ENCODE measurements at places on chromosomes 6 and 20. TPM values are rescaled to one million over a fixed set of nuclear protein-coding genes. Genes with fewer than 3 reads are reported as not detected.

MAP3K7 gene
- 12.9 TPM for total RNA-seq

GRCh38 chr6:37435373-37435772, 2.4 kb downstream of the CMTR1 start:
- DNase-seq = no peak

- peak; percentile 62 for DNase-seq
Observed at GRCh38 chr20:38805958-38806854, 709 bp downstream of the PPP1R16B start.

DNA sequence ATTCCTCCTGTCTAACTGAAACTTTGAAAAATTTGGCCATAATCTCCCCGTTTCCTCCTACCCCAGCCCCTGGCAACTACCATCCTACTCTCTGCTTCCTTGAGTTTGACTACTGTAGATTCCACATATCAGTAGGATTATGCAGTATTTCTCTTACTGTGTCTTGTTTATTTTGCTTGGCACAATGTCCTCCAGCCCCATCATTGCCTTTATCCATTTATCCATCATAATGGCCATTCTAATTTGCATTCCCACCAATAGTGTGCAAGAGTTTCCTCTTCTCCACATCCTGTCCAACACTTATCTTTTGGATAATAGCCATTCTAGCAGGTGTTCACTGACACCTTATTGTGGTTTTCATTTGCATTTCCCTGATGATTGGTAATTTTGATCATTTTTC, 202.3 kb downstream of the THBS2 start:
- no peak for DNase-seq

- no peak for DNase-seq
Observed at GRCh38 chr20:41300383-41300782, 17.1 kb downstream of the ZHX3 start.

DNA sequence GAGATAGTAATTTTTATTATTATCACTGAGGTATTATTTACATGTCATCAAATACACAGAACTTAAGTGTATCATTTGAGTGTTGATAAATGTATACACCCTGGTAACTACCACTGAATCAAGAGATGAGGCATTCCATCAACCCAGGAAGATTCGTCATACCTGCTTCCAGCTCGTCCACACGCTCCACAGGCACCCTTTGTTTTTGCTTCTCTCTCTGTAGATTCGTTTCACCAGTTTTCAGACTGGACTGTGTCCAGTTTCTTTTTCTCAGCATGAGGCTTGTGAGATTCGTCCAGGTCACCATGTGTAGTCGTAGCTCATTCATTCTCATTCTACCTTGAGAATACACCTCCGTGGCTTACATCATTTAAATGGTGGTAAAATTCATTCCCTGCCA, 64.5 kb downstream of the BFSP1 start:
- no peak for DNase-seq

- peak; percentile 79 for DNase-seq
Observed at GRCh38 chr6:42140032-42140431, 2.4 kb downstream of the C6orf132 start.

DNA sequence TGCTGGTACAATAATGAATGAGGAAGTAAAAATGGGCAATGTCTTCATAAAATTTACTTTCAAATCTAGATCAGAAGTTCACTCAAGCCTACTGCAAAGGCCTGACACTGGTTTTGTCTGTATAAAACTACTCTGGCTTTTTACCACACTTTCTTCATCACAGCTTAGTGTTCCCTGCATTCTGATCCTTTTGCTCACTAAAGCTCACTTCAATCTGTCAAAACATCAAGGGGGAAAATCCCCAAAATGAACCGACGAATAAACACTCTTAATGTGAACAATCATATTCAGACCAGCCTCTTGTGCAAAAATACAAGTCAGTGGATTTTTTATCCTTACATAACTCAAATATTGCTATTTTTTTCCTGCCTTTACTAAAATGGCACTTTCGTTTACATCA, 98.5 kb downstream of the PRDM1 start:
- DNase-seq = no peak

DNA sequence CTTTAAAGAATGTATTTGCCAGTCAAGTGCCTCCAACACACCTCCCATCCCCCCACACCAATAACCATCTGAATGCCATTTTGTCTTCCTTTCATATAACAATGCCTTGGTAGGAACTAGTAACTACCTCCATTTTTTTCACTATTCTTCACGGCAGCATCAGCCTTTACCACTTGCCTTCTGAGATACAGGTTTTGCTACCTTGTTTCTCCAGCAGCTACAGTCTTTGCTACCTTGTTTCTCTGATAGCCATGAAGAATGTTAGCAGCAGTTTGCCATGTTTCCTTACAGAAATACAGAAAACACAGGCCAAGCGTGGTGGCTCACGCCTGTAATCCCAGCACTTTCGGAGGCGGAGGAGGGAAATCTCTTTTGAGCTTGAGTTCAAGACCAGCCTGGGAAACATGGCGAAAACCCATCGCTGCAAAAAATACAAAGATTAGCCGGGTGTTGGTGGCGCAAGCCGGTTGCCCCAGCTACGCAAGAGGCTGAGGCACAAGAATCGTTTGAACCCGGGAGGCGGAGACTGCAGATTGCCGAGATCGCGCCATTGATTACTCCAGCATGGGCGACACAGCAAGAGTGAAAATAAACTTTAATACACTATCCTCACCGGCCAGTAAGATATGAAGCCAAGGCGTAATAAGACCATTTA, 100.9 kb downstream of the HFE start:
- DNase-seq = no peak

DNA sequence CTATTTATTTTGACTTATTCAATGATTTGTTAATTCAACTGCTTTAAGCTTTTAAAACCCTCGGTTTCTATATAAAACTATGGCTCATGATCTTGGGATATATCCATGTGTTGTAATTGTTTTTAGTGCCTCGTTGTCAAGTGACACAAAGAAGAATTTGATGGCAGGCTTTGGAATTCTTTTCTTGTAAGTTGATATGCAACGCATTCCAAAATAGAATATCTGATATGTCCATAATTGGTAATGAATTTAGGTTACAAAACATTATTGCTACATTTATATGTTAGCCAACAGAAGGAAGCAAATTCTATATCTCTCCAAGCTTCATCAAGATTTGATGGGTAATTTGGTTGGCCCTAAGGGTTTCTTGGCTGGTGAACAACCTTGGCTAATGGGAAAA, 220.4 kb upstream of the RIMS1 start:
- no peak for DNase-seq

PPARD gene
- total RNA-seq = 1.3 TPM

GRCh38 chr6:20933057-20933788, 399.0 kb downstream of the CDKAL1 start:
- DNase-seq = no peak

- no peak for DNase-seq
Observed at GRCh38 chr20:61828891-61829290, 236.8 kb downstream of the TAF4 start.

GRCh38 chr6:55277646-55278045, 49.6 kb upstream of the GFRAL start:
- DNase-seq = no peak

- DNase-seq = no peak
Observed at GRCh38 chr6:35777356-35778102, 1.1 kb downstream of the CLPSL2 start.

SEL1L2 gene
- not detected for total RNA-seq

OPRL1 gene
- 10.5 TPM for total RNA-seq

DNA sequence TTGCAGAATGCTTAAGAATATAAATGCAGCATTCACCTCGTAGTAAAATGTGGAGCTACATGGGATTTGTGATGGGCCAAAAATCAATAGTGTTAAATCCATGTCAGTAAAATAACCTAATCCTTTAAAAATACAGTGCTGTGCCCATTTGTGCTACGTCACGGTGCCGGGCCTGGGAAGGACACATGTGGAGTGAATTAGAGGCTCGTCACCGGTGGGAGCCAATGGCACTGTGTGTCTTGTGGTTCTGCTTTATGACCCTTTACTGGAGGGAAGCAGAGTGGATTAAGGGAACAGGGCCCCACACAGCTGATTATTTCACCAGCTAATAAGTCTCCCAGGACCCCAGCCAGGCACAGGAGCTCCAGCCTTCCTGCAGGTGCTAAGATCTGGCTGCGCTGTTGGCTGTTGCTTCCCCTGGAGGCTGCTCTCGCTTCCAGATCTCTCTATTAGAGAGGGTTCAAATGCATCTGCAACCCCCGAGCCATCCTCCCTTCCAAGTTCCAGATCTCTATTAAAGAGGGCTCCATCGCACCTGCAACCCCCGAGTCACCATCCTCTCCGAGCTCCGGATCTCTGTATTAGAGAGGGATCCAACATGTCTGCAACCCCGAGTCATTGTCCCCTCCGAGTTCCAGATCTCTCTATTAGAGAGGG, 405.8 kb downstream of the CDH4 start:
- DNase-seq = no peak

CLPSL2 gene
- not detected for total RNA-seq

- DNase-seq = no peak
Observed at GRCh38 chr20:37948956-37949355, 46.0 kb downstream of the VSTM2L start.

DNA sequence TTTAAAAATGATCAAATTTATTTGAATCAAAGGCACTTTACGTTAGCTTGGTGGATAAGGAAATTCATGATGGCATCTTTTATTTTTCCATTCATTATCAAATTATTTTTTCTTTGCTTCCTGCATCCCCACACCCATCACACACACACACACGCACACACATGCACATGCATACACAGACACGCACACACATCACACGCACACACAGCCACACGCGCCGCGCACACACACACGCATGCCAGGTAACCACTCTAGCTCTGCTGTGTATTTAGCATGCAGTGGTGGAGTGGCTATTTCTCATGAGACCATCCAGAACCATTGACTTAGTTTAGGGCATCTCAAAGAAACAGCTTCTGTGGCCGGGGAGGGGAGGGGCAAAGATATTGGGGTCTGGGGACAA, 47.0 kb downstream of the GNAS start:
- no peak for DNase-seq

- DNase-seq = no peak
Observed at GRCh38 chr6:119129968-119130484, 51.6 kb upstream of the FAM184A start.

- no peak for DNase-seq
Observed at GRCh38 chr6:154479771-154480639, 30.5 kb downstream of the CNKSR3 start.

GINM1 gene
- 10.0 TPM for total RNA-seq

KIF16B gene
- total RNA-seq = 6.2 TPM

DNA sequence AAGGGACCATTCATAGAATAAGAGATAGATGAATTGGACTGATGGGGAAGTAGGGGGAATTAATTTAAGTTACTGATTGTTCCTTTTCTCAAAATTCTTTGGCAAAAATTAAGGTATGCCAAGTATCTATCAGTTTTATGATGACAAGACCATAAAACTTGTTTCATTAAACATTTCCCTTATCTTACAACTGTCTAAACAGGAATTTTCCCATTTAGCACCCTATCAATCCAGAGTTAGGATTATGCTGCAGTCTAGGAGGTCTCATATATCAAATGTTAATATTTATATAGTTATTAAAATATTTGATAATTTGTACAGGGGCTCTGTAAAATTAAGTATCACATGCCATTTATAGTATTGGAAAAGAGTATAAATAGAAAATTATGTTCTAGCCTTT, 51.5 kb upstream of the ARID1B start:
- DNase-seq = no peak

DNA sequence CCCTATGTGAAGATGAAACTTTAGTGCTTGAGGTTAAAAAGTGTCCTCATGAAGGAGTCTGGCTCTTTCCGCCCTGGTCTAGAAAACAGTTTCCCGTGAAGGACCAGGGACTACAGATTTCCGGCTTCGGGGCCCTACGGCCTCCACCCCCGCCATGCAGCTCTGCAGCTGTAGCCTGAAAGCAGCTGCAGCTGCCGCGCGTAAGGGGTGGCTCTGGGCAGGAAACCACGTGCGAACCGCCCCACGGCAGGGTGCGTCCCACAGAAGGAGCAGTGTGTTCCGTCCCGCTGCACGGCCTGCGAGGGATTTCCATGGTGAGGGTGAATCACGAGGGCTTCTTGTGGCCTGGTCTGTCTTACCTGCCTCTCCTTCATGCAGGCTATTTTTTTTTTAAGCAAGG, 117.0 kb downstream of the ERMARD start:
- DNase-seq = peak; percentile 60

GRCh38 chr6:88916615-88917208, 46.7 kb downstream of the RNGTT start:
- peak; percentile 53 for DNase-seq

- no peak for DNase-seq
Observed at GRCh38 chr20:25199473-25200260, 4.2 kb downstream of the ENTPD6 start.

ZC2HC1B gene
- not detected for total RNA-seq

- no peak for DNase-seq
Observed at GRCh38 chr20:46430921-46431712, 24.7 kb upstream of the ELMO2 start.

BTBD9 gene
- 9.7 TPM for total RNA-seq

GRCh38 chr20:41508335-41508734, 109.8 kb downstream of the CHD6 start:
- DNase-seq = no peak

TCF21 gene
- total RNA-seq = not detected

TAB2 gene
- 50.4 TPM for total RNA-seq

EYS gene
- under 0.01 TPM for total RNA-seq

UNC5CL gene
- total RNA-seq = 1.3 TPM

GRCh38 chr6:110645685-110646418, 169.4 kb downstream of the CDK19 start:
- DNase-seq = no peak

DNA sequence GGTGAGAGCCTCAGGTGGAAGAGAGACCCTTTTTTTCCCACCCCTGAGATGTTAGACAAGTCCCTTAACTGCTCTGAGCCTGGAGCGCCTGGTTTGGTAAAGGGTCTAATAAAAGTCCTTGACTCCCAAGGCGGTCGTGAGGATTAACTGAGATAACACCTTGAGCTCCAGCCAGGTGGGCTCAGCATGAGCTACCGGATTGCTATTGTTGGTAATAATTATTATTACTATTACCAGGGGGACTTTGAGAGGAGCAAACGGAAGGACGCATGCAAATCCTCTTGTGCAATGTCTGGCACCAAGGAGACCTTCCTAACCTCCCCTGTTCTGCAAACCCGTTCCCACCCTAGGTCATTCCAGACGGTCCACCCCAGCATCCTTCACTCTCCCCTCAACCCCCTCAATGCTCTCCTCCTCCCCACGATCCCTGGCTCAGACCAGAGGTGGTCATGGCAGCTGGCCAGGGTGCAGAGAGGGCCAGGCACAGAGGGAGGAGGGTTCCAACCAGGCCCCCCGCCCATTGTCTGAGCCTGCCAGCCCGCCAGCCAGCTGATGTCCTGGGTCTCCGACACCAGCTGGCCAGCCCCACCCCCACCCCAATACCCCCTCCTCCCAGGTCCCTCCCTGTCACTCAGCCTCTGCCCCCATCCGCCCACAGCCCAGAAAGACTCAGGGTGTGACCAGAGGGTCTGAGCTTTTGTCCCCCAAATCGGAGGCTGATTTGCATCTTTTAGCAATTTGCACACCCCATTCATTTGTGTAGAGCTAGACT, 14.3 kb upstream of the CBFA2T2 start:
- no peak for DNase-seq

BPI gene
- total RNA-seq = 0.27 TPM

GRCh38 chr6:159678574-159678973, 14.5 kb downstream of the SOD2 start:
- DNase-seq = no peak

GRCh38 chr20:58128635-58129625, 99.5 kb downstream of the ANKRD60 start:
- no peak for DNase-seq

MAP3K5 gene
- 29.9 TPM for total RNA-seq

GRCh38 chr6:157455731-157456523, 74.9 kb downstream of the ZDHHC14 start:
- DNase-seq = no peak

OSER1 gene
- total RNA-seq = 26.9 TPM

- no peak for DNase-seq
Observed at GRCh38 chr6:138528956-138529355, 29.7 kb upstream of the NHSL1 start.
